ENCODE measurements at places on chromosomes 12 and 14.

- DNase-seq, result no peak
These were observed 22.7 kb upstream of the IFNG-AS1 start for GRCh38 chr12:67966560-67966959.

DNA sequence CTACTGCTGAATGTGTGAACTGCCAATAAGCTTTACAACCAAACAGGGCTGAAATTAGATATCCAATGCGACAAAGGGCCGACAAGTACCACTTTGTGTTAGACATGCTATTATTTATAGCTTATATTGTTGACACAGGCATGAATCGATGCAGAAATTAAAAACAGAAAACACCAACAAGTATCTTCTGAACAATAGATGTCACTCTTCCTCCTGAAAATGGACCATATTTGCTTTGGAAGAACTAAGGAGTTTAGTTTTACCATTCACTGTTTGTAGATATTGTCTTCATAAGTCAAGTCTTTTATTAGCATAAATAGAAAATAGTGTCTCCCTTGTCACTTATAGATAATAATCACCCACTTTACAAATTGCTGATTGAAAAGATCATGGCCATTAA is 86.5 kb downstream of the LRIG3 start:
- DNase-seq, result no peak

- no peak for DNase-seq
These were observed 69.1 kb downstream of the VEZT start for GRCh38 chr12:95286713-95287112.

- no peak for DNase-seq
These were observed 3.9 kb downstream of the DLK1 start for GRCh38 chr14:100730581-100730980.

GRCh38 chr12:129312048-129312447 is 458.8 kb downstream of the GLT1D1 start:
- DNase-seq, result no peak

DNA sequence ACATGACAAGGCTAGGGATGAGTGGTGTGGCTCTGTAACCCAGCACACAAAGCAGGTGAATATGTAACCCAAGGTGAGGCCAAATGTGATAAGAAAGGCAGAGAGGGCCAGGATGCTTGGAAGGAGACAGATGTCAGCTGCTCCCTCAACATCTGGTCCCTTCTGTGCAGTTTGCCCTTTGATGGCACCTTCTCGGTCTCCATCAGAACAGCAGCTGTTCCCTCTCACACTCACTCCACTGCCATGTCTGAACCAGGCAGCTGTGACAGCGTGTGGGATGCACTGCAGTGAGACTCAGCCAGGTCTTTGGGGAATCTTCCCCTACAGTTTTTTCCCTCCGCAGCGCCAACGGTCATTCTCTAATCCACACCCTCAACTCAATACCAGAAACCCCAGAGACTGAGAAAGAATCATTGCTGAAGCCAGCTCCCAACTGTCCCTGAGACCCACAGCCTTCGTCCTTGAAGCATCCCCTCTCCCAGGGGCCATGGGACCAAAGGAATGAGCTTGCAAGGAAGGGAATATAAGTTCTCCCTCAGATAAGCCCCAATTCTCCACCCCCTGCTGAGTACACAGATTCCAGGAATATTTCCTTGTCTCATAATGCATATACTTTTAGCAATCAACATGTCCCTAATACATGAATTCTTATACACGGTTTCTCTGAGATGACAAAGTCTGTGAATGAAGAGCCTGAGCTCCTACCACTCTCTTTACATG is 230.0 kb downstream of the GLT1D1 start:
- no peak for DNase-seq

DNA sequence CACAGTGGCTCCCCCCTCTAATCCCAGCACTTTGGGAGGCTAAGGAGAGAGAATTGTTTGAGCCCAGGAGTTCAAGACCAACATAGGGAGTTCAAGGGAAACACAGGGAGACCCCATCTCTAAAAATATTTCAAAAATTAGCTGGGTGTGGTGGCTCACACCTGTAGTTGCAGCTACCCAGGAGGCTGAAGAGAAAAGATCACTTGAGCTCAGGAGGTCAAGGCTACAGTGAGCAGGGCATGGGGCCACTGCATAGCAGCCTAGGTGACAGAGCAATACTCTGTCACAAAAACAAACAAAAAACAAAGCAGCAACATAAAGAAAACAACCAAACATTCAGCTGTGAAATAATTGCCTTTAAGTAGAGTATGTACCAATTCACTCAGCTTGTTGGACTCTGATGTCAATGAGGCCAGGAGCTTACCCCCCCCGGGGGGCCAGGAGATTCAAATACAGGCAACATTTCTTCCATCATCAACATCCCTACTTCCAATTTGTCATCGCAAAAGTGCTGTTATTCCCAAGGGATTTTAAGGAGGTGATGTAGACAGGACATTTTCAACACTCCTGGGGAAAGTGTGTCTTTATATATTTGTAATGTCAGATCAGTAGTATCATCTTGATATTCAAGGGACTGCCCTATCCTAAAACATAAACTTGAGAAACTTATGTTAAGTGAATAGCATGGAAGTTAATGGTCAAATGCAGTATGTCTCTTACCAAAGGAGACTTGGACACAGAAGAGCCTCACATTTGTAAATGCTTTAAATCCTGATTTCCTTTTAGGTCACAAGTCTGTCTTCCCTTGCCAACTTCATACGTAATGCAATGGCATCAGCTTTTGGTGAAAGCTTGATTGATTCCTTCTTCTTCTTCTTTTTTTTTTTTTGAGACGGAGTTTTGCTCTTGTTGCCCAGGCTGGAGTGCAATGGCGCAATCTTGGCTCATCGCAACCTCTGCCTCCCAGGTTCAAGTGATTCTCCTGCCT is 40.6 kb upstream of the AEBP2 start:
- DNase-seq, result no peak

- no peak for DNase-seq
These were observed 417.1 kb upstream of the TMTC1 start for GRCh38 chr12:30200864-30201263.
